Renal pelvis (tissue), 12 donors: ENCODE measurements at places on chromosomes 1 and 21.

DNA sequence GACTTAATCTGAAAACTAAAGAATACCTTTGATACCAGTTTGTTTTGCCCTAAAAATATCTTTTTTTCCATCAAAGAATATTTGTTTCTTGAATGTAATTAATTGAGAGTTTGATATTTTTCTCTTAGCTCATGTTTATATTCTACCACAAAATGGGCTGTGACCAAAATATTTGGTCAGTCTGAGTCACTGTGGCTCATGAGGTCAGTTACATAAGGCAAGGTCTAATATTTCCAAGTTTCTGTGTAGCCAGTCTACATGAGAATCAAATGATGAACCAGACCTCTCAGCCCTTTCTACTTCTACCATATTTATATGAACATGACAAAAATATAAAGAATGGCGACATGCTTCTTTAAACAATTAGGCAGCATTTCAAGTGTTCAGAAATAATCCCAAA is 83.0 kb upstream of the IVNS1ABP start:
- no peak for DNase-seq

DNA sequence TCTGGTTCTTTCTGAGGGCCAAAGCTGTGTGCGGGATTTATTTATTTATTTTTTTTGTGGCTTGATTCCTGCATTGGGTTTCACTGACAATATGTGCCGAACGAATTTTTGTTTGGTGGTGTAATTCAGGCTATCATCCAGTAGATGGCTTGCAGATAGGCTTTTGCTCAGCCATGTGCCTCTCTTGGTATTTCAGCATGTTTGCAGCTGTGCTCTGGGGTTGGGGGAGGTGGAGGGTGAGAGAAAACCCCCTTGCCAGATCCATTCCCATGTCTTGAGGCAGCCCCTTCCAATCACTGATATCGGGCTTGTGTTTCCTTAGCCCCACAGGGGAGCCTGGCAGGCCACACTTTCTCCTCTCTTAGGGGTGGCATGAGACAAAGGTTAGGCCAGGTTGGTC is 302.4 kb downstream of the PTGER3 start:
- no peak for DNase-seq

GRCh38 chr21:15275615-15276235 is 210.9 kb upstream of the NRIP1 start:
- DNase-seq: no peak

DNA sequence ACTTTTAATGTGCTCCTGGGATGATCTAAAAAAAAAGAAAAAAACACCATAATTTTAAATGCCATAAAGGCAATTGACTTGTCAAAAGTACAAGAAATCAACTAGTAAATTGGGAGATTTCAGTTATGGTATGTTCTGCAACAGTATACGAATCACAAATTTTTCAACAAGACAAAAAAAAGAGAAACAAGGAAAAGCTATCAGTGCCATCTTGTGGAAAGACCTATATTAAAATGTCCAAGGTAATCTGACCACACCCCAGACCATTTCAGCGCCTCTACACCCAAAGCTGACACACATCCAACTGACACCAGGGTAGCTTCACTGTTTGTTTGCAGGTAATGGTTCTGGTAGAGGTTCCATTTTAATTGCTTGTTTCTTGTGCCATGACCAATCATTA is 5.0 kb upstream of the DUSP23 start:
- no peak for DNase-seq

DNA sequence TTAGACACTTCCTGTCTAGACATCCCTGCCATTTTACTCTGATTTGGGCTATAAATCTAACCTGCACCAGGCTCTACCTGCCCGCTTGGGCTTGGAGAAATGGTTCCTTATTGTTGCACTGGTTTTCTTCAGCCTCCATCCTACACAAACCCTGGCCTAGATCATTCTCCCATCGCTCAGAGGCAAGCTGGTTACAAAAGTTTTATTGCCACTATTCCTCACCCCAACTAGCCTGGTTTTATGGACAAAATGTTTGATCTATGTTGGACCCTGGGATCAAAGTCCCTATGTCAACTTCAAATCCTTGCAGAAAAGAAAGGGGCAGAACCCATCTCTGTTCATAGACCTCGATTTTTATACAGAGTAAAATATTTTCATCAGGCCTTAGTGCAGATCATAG is 31.5 kb upstream of the MTF2 start:
- DNase-seq: no peak

DNA sequence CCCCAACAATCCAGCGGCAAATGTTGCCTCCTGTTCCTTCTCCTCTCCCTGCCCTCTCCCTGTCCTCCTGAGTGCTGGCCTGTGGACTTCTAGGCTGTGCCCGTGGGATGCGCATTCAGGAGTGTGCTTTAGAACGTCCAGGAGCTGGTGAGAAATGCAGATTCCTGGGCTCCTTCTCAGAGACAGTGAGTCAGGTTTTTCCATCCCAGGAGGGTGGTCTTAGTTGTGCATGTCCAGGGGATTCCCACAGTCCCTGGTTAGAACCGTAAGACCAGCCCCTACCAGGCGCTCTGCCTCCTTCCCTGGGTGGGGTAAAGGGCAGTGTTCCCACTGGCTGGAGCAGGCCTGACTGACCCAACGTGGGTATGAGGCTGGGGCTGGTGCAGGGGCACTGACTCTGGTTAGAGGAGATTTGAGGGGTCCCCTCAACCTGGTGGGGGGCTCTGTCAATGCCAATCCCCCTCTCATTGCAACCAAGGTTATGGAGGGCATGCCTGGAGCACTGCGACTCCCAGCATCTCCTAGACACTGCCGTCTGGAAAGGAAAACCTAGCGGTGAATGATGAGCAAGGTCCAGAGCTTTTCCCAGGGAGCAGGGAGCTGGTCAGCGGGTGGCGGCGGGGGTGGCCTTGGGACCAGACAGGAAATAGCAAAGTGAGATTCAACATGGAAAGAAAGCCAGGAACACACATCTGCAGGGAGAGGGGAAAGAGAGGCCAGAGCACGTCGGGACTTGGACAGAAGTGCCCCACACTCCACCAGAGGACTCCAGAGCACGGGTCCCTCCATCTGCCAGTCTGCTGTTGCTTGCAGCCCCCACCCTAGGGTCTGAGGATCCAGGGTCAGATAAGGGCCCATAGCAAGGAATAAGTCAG is 38.5 kb downstream of the HSPG2 start:
- no peak for DNase-seq

GRCh38 chr1:210951279-210951678 is 182.7 kb downstream of the KCNH1 start:
- no peak for DNase-seq

GRCh38 chr21:16838331-16838730 is 674.5 kb upstream of the CXADR start:
- no peak for DNase-seq

- no peak for DNase-seq
Measured at GRCh38 chr1:2112280-2112701, 62.1 kb downstream of the PRKCZ start.

GRCh38 chr1:107141491-107142126 is 770 bp downstream of the NTNG1 start:
- peak; percentile 16 for DNase-seq

GRCh38 chr1:158003406-158003800 is 10.0 kb downstream of the KIRREL1 start:
- no peak for DNase-seq

DNA sequence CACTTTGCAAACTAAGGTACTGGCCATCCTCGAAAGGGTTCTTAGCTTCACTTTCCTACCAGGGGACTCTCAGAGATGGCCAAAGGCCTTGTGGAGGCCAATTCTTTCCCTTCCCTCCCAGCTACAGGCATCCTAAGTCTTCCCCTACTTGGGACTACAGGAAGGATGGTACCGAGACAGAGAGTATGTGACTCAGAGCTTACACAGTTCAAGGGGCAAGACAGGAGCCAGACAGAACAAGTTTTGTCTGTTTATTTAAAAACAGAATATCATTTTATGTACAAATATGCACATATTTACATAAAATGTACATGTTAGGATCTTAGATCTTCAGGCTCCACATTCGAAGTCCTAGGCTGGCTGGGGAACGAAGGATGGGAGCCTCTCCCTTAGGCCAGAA is 1.1 kb upstream of the ARHGAP30 start:
- no peak for DNase-seq

DNA sequence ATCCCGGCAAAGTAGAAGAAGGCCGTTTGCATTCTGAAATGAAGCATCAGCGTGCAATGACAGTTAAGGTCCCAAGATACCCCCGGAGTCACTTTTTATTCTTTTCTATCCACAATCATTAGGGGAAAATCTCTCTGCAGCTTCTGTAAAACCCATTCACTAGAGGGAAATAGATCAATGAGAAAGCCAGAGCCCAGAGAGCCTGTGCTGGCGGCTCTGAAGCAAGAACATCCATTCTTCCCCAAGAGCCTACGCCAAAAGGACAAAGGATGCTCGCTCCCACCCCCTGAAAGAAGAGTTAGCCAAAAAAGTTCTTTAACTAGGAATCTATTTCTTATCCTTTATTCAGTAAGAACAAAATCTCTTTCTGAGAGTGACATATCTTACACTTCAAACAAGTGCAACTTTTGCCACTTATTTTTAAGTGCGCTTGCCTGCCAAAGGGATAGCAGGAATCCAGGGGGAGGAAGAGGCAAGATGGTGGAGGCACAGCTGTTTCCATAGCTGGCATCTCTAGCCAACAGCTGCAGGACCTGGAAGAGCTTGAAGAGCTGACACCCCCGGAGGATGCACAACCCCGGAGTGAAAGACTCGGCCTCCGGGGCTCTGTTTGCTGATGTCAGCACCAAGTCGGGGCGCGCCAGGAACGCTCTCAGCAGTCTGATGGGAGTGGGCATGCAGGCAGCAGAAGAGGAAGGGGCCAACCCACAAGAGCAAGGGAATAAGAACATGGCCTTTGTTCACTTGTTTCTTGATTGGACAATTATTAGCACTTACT is 68.7 kb downstream of the KCNN3 start:
- DNase-seq: no peak

GRCh38 chr1:202216691-202217090 is 23.1 kb downstream of the LGR6 start:
- no peak for DNase-seq

GRCh38 chr1:169517558-169518186 is 31.9 kb upstream of the SLC19A2 start:
- no peak for DNase-seq

- DNase-seq: no peak
Measured at GRCh38 chr1:113390871-113391648, 745 bp downstream of the MAGI3 start.

DNA sequence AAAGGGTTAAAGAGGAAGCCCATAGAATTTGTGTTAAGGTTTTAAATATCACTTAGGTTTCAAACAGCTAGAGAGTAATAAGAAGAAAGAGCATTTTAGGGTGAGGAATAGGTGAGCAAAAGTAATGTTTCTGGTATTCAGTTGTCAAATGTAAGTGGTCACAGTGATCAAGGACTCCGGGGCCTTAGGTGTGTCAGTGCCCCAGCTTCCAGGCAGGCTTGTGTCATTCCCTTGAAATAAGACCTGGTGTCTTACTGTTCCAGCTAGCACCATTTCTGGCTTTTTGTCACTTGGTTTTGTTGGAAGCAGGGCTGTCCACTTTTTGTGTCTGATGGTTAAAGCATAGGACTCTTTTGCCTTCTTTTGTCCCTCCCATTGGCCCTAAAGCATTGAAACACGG is 69.6 kb downstream of the DYRK1A start:
- no peak for DNase-seq

DNA sequence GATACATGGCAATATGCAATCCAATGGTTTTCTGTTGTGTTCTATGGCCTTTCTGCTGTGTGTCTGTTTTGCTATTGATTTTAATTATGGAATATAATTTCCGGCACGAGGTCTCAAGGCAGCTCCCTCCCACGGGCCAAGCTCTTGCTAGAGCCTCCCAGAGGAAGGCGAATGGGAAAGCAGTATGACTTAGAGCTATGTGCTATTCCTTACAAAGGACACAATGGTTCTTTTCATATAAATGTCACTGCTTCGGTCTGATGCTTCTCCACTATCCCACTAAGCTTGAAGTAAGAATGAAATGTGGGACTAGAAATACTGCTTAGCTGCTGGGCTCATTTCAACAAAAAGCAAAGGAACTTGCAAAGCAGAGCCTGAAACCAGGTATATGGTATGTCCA is 322.2 kb upstream of the BEND5 start:
- no peak for DNase-seq

DNA sequence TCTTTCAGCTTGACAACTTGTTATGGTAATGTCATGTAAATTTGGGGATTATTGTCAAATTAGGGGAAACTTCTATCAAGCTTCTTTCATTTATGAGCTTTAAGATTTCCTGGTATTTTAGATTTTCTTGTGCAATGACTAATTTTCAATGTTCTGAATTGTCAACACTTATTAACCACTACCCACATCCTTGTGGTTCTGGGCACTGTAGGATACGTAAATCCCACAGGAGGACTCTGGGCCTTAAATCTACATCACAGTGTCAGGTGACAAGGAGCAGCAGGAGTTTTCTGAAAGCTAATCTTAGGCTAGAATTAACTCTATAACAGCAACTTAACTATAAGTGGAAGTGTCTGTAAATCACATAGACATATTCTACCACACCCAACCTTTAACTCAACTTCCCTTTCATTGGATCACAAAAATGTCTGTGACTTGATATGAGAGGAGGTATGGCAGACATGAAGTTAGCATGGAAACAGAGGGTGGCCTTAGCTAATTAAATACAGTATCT is 397.7 kb downstream of the HLX start:
- DNase-seq: no peak

DNA sequence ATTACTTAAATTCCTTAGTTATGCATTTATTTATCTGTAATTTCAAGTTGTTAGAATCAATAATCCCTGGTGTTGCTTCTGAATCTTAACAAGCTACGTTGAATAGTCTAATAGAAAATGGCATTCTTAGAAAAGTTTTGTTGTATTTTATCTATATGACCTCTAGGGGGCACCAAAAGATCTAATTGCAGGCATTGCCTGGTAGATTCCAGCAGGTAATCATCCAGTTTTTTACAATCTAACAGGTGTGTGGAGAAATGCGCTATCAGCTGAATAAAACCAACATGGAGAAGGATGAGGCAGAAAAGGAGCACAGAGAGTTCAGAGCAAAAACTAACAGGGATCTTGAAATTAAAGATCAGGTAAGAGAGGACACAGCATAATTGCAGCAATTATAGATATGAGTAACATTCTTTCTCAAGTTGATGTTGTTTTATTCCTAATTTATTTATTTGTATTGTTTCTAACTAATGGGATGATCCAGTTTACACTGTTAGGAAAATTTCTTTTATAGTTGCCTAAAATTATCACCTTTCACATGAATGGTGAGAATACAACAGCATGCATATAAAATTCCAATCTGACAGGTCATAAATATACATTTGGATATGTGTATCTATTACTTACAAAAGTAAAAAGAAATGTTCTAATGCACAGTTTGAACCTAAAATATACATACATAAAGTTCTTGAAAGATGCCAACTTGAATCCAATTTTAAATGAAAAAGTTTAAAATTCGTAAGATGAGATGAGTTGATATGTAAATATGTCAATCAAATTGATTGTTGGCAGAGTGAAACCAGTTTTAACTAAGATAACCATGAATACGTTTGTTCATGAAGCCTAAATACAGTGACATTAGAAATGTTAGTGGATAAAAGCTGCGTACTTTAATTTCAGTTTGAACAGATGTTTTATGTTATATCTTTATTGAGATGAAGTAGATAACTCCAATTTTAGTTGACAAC is 88.4 kb downstream of the SDCCAG8 start:
- DNase-seq: peak; percentile 42
